ENCODE measurements at places on chromosomes 3 and 15. TPM values are rescaled to one million over a fixed set of nuclear protein-coding genes. Genes with fewer than 3 reads are reported as not detected.

GRCh38 chr3:139105154-139105702 lies 60.5 kb upstream of the PRR23C start:
- no peak overlapping the region for H3K4me3 ChIP-seq
- no peak overlapping the region for H3K27ac ChIP-seq
- H3K36me3 ChIP-seq = no peaks in the 10 kb centered on the region

- no peak overlapping the region for H3K27ac ChIP-seq
- H3K4me1 ChIP-seq = no peaks in the 10 kb centered on the region
- H3K36me3 ChIP-seq = no peaks in the 10 kb centered on the region
- H3K4me3 ChIP-seq = no peak overlapping the region
- H3K27me3 ChIP-seq = no peaks in the 10 kb centered on the region
Observed at GRCh38 chr15:95630683-95631082, 699.8 kb upstream of the NR2F2 start.

GRCh38 chr15:77627067-77627466 lies 5.6 kb downstream of the LINGO1 start:
- H3K4me1 ChIP-seq = peaks cover 2% of the 10 kb centered on the region
- no peak overlapping the region for H3K4me3 ChIP-seq
- DNase-seq = no peak
- no peak overlapping the region for H3K27ac ChIP-seq
- H3K27me3 ChIP-seq = no peaks in the 10 kb centered on the region

- H3K27ac ChIP-seq = no peak overlapping the region
- H3K27me3 ChIP-seq = no peaks in the 10 kb centered on the region
- no peak overlapping the region for H3K4me3 ChIP-seq
- no peaks in the 10 kb centered on the region for H3K36me3 ChIP-seq
Observed at GRCh38 chr3:6491768-6492167, 369.1 kb upstream of the GRM7 start.

DNA sequence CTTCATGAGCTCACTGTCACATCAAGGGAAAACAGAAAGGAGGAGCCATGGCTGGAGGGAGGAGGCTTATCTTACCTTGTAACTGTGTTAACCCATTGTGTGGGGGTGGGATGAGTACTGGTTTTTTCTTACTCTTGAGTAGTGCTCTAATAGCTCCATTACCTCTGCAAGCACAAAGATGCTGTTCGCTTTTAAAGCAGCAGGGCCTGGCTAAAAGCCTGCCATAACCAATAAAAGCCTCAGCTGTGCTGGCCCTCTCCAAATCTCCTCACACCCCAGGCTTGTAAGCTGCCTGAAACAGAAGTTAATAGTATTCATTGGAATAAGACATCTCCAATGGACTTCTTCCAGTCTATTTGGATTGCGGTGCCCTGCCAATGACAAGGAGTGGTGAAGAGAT lies 544.1 kb downstream of the TUSC7 start:
- no peaks in the 10 kb centered on the region for H3K27me3 ChIP-seq
- H3K27ac ChIP-seq = no peak overlapping the region
- DNase-seq = no peak
- no peak overlapping the region for H3K4me3 ChIP-seq
- H3K4me1 ChIP-seq = no peaks in the 10 kb centered on the region
- no peaks in the 10 kb centered on the region for H3K36me3 ChIP-seq

GRCh38 chr3:171824116-171824515 lies 13.8 kb upstream of the PLD1 start:
- no peaks in the 10 kb centered on the region for H3K36me3 ChIP-seq
- H3K4me1 ChIP-seq = peaks cover 2% of the 10 kb centered on the region
- H3K27me3 ChIP-seq = no peaks in the 10 kb centered on the region
- H3K27ac ChIP-seq = no peak overlapping the region
- DNase-seq = no peak

DNA sequence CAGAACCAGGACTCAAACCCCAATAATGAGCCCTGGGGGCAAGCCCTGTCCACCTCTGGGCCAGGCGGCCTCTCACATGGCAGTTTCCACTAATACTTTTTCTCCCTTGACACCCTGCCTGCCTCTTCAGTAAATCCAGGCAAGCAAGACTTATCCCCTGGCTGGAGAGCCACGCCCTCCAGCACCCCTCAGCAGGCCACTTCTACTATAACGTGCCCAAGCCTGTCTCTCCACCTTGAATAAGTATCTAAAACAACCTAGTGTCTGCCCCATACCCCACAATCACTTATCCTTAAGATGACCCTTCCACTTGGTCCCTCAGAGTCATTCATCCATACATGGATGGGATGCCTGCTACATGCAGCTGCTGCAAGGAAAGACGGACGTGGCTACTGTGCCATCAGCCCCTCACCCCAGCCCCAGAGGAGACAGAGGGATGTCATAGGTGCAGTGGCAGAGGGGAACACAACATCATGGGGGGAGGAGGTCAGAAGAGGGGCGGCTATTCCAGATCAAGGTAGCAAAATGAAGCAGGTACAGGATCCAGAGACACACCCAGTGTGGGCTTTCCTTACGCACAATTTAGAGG lies 63.4 kb downstream of the LRIG1 start:
- H3K36me3 ChIP-seq = no peaks in the 10 kb centered on the region
- no peak for DNase-seq
- no peaks in the 10 kb centered on the region for H3K27me3 ChIP-seq
- peaks cover 3% of the 10 kb centered on the region for H3K4me1 ChIP-seq

GRCh38 chr3:127082066-127082465 lies 99.2 kb downstream of the PLXNA1 start:
- peak; percentile 15 for DNase-seq
- H3K27ac ChIP-seq = no peak overlapping the region
- no peak overlapping the region for H3K4me3 ChIP-seq
- no peaks in the 10 kb centered on the region for H3K36me3 ChIP-seq

- DNase-seq = no peak
- no peaks in the 10 kb centered on the region for H3K27me3 ChIP-seq
- no peaks in the 10 kb centered on the region for H3K36me3 ChIP-seq
- no peak overlapping the region for H3K27ac ChIP-seq
- no peak overlapping the region for H3K4me3 ChIP-seq
Observed at GRCh38 chr15:36414670-36415069, 164.8 kb upstream of the CDIN1 start.

DNA sequence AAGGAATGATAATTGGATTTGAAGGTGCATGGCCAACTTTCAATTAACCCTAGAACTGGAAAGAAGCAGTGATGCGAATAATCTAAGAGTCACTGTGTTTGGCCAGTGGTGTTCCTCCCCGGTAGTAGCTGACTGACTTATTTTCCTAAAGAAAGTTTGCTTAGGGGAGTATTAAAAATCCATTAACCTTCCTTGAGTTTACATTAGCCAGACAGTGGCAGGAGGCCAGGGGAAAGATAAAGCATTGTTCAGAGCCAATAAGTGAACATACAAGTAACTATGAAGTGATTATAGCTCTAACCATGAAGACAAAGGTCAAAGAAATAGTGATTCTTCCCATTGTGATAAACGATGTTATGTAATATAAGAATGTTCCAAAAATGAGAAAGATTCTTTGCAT lies 8.9 kb upstream of the TMEM202 start:
- no peak overlapping the region for H3K4me3 ChIP-seq
- H3K27ac ChIP-seq = no peak overlapping the region
- H3K27me3 ChIP-seq = no peaks in the 10 kb centered on the region
- H3K4me1 ChIP-seq = peaks cover 4% of the 10 kb centered on the region
- no peak for DNase-seq

- H3K4me3 ChIP-seq = no peak overlapping the region
- H3K4me1 ChIP-seq = no peaks in the 10 kb centered on the region
- no peak for DNase-seq
- no peak overlapping the region for H3K27ac ChIP-seq
Observed at GRCh38 chr15:60091157-60091556, 87.0 kb downstream of the FOXB1 start.

DNA sequence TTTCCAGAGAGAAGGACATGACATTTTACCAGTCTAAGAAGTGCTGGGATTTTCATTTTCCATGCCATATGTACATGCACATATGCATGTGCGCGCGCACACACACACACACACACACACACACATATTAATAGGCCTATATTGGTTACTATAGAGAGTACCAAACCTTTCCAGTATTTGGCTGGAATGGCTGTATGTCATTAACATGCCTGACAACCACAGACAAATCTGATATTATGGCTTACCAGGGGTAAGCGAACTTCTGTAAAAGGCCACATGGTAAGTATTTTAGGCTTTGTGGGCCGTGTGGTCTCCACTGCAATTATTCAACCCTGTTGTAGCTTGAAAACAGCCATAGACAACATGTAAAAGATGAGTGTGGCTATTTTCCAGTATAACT lies 97.2 kb upstream of the TSPAN3 start:
- no peaks in the 10 kb centered on the region for H3K27me3 ChIP-seq
- no peak for DNase-seq
- peaks cover 2% of the 10 kb centered on the region for H3K4me1 ChIP-seq
- H3K27ac ChIP-seq = no peak overlapping the region
- H3K36me3 ChIP-seq = no peaks in the 10 kb centered on the region

DNA sequence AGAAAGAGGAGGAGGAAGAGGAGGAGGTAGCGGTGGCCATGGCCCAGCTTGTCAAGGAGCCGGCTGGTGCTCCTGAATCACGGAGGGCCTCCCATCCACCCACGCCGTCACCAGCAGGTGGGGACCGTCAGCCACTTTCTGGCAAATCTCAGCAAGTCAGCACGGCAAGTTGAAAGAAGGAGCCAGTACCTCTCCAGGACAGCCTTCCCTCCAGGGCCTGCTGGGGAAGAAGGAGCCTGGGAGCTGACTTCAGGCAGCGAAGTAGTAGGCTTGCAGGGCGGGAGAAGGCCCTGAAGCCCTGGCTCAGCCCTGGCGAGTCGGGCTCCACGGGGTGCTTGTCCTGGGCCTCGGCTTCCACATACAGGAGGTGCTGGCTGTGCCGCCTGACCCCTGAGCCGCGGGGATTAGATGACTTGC lies 99.2 kb upstream of the TRPM1 start:
- H3K36me3 ChIP-seq = no peaks in the 10 kb centered on the region
- no peaks in the 10 kb centered on the region for H3K27me3 ChIP-seq
- no peak overlapping the region for H3K4me3 ChIP-seq
- no peak overlapping the region for H3K27ac ChIP-seq
- no peaks in the 10 kb centered on the region for H3K4me1 ChIP-seq

DNA sequence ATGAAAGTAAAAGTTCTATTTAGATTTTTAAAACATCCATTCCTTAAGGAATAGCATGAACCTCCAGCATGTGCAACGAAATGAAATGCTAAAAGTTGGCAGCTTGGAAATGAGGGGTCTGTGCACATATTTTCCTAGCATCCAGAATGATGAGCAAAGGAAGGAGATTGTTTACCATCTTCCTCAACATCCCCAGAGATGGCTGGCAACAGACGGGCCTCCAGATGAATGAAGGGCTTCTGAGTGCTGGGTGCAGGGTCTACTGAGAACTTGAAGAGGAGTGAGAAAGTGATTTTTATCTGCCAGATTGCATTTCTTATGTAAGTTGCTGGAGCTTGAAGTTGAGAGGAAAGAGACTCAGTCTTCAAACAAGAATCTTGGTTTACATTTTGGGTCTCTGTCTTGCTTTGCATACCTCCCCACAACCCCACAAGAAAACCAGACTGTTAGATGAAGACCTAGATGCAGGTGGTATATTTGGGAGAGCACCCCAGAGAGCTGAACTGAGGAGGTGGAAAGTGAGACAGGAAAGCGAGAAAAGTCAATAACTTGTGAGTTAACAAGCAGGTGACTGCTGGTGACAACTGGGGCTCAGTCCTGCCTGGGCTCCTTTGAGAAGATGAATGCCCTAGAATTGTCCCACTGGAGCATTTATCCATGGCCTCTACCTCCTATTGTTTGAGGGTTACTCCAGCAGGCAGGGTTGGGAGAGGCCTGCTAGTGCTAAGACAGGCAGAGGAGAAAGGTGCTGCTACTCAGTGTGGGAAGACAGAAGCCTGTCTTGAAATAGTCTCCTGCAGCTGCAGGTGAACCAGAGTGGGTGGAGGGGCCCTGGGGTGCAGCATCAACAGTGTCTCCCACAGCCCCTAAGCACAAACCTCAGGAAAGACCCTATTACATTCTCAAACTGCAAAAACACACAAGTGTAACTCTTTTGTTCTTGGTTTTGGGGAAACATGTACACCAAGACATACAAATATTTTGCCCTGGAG lies 10.5 kb upstream of the CCK start:
- no peak for DNase-seq
- no peak overlapping the region for H3K4me3 ChIP-seq
- H3K27me3 ChIP-seq = no peaks in the 10 kb centered on the region
- no peaks in the 10 kb centered on the region for H3K36me3 ChIP-seq

The SNTN gene
- total RNA-seq = not detected
